ENCODE measurements at places on chromosomes 12 and 14. TPM values are rescaled to one million over a fixed set of nuclear protein-coding genes. Genes with fewer than 3 reads are reported as not detected.

DNA sequence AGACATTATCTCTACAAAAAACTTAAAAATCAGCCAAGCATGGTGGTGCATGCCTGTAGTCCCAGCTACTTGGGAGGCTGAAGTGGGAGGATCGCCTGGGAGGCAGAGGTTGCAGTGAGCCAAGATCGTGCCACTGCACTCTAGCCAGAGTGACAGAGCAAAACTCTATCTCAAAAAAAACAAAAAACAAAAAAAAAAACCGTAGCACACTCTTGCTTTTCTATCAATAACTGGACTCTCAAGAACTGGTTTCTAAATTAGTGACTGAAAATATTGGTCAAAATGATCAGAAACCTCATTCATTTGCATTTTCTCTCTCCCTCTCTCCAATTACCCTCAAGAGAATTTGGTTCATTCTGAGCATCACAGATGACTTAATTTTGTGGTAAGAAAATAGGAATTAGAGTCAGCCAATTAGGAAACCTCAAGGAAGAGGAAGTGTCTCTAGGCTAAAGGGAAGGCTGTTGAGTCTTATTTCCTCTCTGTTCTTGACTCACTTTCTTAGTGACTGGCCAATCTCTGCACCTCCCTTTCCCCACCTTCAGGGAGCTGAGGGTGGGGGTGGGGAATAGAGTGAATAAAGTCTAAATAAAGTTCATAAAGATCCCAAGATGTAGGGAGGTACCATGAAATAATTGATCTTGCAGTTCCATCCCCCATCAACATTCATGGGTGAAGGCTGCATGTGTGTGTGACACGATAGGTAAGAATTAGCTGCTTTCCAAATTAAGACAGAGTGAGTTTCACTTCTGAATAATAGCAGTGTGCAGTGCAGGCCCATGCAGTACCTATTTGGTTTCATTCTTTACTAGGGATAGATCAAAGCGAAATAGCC is 6.8 kb upstream of the PSMA6 start:
- DNase-seq = no peak

- no peak for DNase-seq
Measured at GRCh38 chr14:83975841-83976770, 1553.8 kb upstream of the FLRT2 start.

The ZNF740 gene
- 31.0 TPM for total RNA-seq

DNA sequence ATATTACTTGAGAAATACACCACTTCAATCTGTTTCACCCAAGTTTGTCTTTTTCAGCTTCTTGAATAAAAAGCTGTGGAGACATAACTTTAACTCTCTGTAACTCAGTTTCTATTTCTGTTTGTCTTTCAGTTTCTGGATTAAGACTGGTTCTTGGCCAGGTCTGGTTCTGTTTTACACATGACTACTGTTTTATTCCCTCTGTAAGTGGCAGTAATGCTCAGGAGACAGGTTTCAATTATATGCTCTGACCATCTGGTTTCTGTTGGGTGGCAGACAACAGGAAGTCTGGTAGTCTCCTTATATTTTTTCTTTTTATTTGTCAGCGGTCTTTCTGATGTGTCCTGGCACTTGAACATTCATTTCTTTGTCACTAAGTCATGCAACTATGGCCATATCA is 102.9 kb downstream of the RPS29 start:
- no peak for DNase-seq

GRCh38 chr14:61622051-61622450 is 73.3 kb upstream of the HIF1A start:
- DNase-seq = no peak

DNA sequence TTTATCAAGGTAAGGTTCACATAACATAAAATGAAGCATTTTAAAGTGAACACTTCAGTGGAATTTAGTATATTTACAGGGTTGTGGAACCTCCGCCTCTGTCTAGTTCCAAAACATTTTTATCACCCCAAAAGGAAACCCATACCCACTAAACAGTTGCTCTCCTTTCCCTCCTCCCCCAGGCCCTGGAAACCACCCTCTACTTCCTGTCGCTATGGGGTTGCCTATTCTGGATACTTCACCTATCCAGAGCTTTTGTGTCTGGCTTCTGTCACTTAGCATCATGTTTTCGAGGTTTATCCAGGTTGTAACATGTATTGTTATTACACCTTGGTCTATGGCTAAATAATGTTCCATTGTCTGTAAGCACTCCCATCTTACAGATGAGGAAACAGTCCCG is 27.7 kb upstream of the ZFP36L1 start:
- DNase-seq = no peak

The RNASE1 gene
- total RNA-seq = 4.7 TPM

DNA sequence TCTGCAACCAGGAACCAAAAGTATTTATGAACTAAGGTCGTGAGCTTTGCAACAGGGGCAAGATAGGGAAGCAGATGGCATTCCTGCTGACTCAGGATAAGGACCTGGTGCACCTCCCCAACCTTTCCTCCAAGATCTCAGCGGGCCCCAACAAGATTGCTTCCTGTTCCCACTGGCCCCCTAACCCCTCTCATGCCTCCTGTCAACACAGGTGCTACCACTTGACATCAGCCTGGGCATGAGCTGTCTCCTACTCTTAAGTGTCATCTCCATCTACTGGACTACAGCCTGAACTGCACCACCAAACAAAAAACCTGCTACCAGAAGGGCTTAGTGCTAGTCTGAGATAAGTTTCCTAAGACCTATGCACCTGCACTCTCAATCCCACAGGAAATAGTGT is 32.7 kb downstream of the MED6 start:
- peak; percentile 11 for DNase-seq

DNA sequence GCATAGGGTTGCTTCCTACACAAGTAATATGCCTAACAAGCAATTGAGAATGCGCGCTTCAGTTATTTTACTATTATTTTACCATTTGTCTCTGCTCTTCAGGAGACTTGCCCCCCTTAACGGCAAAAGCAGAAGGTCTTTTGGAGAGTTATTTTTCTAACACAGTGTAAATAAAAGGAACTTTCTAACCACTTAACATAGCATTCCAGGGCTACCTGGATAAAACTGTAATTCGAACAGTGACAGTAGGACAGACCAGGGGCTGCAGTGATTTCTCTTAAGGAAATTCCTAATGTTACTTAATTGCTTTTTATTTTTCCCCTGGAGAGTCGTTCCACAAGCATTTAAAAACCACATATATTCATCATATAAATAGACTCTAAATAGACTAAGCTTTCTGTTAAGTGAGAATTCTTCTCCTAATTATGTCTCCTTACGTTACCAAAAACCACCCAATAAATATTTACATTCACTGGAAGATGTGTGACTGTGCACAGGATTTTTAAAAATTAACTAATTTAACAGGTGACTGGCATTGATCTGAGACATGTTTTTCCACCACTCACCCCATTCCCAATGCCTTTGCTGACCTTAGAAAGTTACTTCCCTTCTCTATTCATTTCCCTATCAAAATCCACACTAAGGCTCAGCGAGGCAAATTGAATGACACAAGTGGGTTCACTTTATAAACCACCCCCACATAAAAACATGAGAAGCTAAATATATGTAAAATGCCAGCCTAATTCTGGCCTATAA is 72.4 kb downstream of the RNF34 start:
- DNase-seq = no peak

The SLC5A8 gene
- not detected for total RNA-seq

- DNase-seq = peak; percentile 60
Measured at GRCh38 chr14:62117010-62117750, 355.0 kb downstream of the SNAPC1 start.

The CCDC177 gene
- total RNA-seq = not detected

DNA sequence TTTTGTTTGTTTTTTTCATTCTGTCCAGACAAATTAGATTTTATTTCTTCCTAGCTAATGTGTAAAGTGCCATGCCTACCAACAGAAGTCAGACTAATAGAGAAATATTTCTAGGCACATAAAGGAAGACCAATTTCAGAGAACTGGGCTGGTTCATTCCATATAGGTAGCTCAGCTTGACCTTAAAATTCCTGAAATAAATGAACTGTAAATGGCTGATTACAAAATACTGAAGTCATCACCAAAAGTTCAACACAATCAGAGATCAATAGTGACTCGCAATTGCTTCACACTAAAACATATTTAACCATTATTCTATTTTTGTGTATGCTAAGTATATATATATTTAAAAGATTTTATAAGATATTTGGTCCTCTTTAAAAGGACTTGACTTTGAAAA is 34.2 kb downstream of the PTPRB start:
- DNase-seq = peak; percentile 35

GRCh38 chr12:102950950-102951619 is 6.4 kb upstream of the ASCL1 start:
- DNase-seq = no peak

The LTB4R gene
- total RNA-seq = 5.5 TPM

- DNase-seq = no peak
Measured at GRCh38 chr12:75288860-75289259, 41.3 kb downstream of the CAPS2 start.

- no peak for DNase-seq
Measured at GRCh38 chr14:33933386-33933933, 17.4 kb downstream of the EGLN3 start.

GRCh38 chr14:74134484-74134883 is 49.7 kb downstream of the LIN52 start:
- no peak for DNase-seq

GRCh38 chr12:89176676-89177075 is 175.6 kb downstream of the DUSP6 start:
- no peak for DNase-seq

The BCL2L14 gene
- total RNA-seq = not detected

DNA sequence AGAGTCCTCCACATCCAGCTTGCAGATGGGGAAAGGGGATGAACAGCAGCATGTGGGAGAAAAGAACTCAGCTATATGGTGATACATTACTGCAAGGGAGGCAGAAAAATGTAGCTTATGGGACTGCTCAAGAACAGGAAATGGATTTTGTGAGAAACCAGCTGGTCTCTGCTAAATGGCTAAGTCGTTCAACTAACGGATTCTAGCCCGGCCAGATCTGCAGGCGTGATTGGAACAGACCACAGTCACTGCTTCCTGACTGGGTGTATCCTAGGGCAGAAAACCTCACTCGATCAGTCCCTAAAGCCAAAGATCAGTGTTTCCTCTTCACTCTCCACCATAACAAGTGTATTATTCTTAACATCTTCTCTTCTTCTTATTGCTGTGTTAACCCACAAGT is 8.1 kb upstream of the PTGDR start:
- no peak for DNase-seq

- DNase-seq = no peak
Measured at GRCh38 chr12:82595941-82596340, 90.8 kb upstream of the TMTC2 start.

DNA sequence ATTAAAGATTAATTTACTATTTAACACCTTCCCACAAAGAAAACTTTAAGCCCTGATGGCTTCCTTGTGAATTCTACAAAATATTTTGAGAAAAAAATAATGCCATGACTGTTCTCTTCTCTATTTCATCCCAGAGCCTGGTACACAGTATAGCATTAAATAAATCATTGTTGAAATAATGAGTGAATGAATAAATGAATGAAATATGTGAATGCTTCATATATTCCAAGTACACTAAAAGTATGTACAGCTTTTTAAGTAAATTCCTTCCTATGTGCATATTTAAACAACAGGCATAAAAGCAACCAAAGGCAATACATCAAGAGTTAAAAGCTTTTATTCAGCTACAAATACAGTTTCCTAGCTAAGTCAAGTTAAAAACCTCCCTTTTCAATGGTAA is 144.9 kb upstream of the CCDC196 start:
- no peak for DNase-seq

DNA sequence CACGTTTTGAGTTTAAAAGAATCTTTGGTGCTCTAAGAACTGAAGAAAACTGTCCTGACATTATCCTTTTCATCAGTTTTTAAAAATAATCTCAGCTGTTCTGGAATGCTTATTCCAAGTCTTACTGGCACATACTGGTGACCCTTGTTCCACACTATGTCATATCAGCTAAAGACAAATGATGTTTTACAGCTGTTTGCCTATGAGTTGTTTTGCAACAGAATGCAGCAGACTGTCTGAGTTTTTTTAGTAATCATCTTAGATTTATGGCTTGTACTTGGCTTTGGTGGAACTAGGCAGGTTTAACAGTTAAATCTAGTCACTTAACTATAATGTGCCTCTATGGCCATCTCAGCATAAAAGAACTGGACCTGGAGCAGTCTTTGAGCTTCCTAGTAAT is 91.6 kb upstream of the GRIN2B start:
- no peak for DNase-seq

DNA sequence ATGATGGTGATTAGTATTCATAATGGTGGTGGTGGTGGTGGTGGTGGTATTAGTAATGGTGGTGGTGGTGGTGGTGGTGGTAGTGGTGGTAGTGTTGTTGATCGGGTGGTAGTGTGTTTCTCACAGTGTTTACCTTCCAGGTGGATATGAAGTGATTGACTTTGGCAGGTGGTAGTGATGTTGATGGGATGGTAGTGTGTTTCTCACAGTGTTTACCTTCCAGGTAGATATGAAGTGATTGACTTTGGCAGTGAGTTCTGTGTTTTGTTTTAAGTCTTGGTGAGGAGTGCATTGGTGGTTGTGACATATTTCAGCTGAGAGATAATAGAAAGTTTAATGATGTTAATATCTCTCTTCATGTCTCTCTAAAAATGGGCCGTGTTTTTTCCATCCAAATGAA is 189.4 kb downstream of the TMTC2 start:
- DNase-seq = no peak

DNA sequence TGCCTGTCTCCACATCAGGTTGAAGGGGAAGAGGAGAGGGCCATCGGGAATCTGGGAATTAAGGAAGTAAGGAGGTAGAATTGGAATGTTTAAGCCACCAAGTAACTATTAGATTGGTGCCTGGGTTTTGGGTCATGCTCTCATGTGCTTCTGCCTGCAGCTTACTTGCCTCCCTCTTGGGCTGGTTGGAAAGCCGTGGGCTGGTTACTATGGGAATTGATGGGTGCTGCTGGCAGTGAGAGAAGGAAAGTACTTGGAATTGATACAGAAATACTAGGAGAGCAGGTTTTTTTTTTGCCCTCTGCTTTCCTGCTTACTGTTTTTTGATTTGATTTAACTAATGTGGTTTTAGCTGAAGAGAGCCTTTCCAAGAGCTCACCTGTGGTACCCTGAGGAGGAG is 493.5 kb upstream of the RGS6 start:
- DNase-seq = peak; percentile 74

DNA sequence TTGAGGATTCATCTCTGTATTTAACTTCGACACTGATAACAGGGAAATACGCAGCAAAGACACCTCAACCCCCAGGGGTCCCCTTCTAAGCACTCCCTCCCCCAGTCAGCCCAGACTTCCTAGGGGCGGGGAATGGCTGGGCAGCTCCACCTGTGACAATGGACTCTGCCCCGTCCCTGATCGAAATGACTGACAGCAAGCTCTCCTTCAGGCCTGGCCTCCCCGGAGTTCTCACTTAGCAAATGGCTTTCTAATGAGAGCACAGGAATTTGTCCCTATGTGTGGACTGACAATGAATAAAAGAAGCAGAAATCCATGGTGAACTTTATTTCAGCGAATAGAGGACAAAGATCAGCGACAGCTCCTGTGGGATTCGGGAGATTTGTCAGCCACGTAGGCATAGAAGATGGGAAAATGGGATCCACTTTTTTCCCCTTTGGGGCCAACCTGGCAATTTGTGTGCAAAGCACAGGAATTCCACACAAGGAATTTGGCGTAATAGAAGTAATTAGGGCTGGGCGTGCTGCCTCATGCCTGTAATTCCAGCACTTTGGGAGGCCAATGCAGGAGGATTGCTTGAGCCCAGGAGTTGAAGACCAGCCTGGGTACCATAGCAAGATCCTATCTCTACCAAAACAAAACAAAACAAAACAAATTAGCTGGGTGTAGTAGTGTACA is 63.8 kb downstream of the TNFAIP2 start:
- DNase-seq = no peak

GRCh38 chr14:104928391-104929133 is 3.9 kb downstream of the PLD4 start:
- DNase-seq = no peak

GRCh38 chr12:52147367-52147963 is 44.3 kb downstream of the KRT80 start:
- peak; percentile 98 for DNase-seq

The AVPR1A gene
- total RNA-seq = 0.05 TPM

All from astrocyte (in vitro differentiated cells and primary cell).